LNCaP clone FGC (cell line): ENCODE measurements at places on chromosomes 3 and 15.

- no peak for DNase-seq
Observed at GRCh38 chr3:94946683-94947082, 883.8 kb downstream of the NSUN3 start.

DNA sequence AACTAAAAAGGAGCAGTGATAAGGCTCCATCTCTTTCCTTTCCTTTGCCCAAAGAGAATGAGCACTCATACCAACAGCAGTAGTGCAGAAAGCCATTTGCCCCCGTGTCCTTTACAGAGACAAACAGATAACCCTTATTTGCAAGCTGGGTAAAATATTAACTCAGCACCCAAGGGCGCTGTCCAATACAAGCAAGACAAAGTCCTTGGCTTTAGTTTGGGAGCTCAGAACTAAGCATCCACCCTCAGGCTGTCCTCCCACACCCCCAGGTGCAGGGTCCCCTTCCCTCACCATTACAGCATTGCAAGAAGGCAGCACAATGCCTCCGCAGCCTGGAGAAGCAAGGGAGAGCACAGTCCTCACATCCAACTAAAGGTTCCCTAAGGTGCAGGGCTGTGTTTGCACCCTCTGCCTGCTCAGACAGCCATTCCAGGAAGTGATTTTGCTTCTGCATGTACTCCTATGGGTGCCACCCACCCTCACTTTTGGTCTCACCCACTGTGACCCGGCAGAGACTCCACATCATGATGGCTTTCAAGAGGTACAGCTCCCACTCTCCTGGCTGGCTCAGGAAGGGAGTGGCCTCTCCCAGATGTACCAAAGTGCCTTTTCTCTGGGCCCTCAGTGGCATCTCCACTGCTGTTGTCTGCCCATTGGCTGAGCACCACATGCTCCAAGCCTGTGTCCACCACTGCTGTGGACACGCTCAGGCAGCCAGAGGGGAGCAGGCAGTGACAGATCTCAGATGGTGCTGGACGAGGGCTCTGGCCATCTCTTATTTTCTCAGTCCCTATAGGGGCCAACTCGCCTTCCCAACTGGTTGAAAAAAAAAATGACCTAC is 34.1 kb upstream of the HES1 start:
- no peak for DNase-seq

- no peak for DNase-seq
Observed at GRCh38 chr15:77984446-77984861, 93.1 kb downstream of the TBC1D2B start.

GRCh38 chr3:57086201-57086600 is 25.7 kb downstream of the SPATA12 start:
- DNase-seq = no peak

DNA sequence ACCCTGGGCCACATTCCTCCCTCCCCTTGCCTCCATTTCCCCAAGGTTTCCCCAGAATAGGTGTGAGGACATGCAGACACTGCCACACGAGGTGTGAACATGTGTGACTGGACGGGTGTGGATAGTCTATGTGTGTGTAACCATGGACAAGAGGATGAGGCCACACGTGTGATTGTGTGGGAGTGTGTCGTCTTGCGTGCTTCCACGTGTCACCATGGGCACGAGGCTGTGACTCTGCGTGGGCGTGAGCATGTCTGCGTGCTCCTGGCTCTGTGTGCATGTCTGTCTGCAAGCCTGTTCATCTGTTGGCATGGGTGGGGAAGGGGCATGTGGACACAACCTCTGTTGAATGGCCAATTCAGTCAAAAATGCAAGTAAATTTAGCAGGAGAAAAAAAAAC is 6.2 kb upstream of the MYL3 start:
- DNase-seq = no peak

DNA sequence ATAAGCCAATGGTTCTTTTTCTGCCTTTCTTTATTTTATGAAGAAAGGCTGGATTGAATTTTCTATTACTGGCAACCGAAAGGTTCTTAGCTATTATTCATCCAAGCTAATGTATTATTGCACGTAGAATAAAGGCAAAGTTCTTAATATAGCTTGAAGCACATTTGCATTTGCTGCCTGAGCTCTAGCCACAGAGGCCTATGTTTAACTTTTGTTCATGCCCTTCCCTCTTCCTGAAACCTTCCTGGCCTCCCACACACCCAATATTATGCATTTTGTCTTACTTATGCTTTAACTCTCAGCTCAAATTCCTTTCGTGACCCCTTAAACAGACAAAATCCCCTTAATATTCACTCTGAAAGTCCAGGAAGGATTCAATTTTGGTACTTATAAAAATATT is 71.0 kb upstream of the ZNF280D start:
- DNase-seq = no peak

GRCh38 chr3:25259871-25260270 is 168.2 kb upstream of the RARB start:
- DNase-seq = peak; percentile 85

- no peak for DNase-seq
Observed at GRCh38 chr15:86885616-86886015, 805.9 kb downstream of the AGBL1 start.
